ENCODE measurements at places on chromosomes 5 and 9. TPM values are rescaled to one million over a fixed set of nuclear protein-coding genes. Genes with fewer than 3 reads are reported as not detected.

Gene RACK1
- total RNA-seq = 6,972 TPM

Gene PLPP1
- 28.3 TPM for total RNA-seq

Gene NDOR1
- 11.1 TPM for total RNA-seq

- no peak for DNase-seq
Observed at GRCh38 chr5:151058891-151059489, 21.8 kb downstream of the TNIP1 start.

DNA sequence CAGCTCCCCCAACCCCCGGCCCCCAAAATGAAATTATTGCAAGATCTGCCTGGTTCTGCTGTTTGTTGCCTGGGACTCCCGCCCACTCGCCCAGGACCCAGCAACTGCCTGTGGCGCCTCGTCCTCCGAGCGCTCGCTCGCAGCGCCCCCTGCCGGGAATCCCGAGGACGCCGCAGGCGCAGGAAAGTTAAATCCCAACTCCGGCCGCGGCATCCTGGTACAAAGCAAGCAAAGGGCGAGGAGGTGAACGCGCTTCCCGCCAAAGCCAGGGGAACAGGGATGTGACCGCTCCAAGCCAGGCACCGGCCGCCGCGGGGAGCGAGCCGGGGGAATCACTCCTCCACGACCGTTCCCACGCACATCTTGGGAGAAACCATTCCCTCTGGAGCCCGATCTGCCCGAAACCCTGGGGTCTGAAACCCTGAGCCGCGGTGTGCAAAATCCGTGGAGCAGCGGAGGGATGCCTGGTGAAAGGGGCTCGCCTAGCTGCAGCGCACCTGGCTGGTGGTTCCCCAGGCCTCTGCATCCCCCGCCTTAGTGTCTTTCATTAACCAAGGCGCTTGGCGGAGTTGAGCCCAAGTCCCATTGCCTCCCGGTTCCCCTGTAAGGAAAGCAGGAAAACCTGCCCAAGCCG is 1.3 kb downstream of the SEMA5A start:
- DNase-seq = peak; percentile 72

DNA sequence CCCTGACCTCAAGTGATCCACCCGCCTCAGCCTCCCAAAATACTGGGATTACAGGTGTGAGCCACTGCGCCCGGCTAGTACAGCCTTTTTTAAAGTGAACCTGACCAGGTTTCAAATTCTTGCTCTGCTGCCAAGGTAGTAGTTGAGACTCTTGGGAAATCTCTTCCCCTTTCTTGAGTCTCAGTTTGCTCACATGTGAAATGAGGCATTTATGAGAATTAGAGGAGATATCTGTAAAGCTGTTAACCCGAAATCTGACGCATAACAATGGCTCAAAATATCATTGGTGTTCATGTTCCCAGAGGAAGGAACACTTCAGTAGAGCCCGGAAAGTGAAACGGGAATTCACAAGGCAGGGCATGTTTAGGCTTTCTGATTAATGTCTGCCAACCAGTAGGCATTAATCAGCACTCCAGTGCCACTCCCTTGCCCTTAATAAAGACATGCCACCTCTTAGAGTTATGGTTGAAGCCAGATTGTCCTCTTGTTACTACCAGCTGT is 1.5 kb downstream of the ARPC5L start:
- DNase-seq = no peak

DNA sequence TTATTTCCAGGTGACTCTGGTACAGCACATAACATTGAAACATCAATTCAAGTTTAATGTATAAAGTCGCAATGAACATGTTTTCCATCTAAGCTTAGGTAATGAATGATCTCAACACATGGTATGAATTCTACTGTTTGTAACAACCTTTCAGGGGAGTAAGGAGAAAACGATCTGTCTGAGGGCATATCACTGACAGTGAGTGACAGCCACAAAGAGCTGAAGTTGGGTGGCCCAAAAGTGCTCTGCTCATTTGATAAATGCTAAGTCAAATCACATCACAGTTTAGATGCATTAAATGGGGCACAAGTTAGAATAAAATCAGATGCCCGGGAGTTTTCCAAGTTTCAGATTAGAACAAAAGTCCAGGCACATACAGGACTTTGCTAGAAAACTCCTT is 1.2 kb downstream of the FANCC start:
- DNase-seq = no peak

GRCh38 chr9:121945849-121946248 is 147.3 kb downstream of the TTLL11 start:
- no peak for DNase-seq

- no peak for DNase-seq
Observed at GRCh38 chr5:126967808-126968466, 62.4 kb downstream of the MARCHF3 start.

- no peak for DNase-seq
Observed at GRCh38 chr5:115440782-115441451, 103.7 kb downstream of the FEM1C start.

- DNase-seq = no peak
Observed at GRCh38 chr9:113597390-113598241, 134.1 kb downstream of the RGS3 start.

- DNase-seq = no peak
Observed at GRCh38 chr5:112795342-112795741, 57.7 kb downstream of the APC start.

GRCh38 chr5:150485693-150486401 is 22.1 kb upstream of the NDST1 start:
- no peak for DNase-seq

DNA sequence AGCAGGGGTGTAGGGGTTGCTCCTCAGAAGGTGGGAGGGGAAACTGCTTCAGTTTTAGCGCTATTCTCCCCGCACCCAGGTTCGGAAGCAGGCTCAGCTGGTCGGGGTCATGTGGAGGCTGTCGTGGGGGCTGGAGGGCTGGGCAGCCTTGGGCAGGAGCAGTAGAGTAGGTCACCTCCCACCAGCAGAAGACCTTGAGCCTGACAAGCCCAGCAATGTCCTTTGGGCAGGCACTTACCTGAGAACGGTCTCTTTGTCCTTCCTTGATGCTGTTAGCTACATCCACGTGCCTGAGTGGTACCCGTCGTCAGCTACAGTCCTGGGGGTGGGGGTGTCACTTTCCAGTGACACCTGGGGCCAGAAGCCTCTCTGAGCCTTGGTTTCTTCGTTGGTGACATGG is 20.3 kb downstream of the ENHO start:
- DNase-seq = no peak

- no peak for DNase-seq
Observed at GRCh38 chr5:138686668-138687067, 66.6 kb upstream of the CTNNA1 start.

- DNase-seq = no peak
Observed at GRCh38 chr5:79191457-79191856, 44.5 kb upstream of the JMY start.
